Kidney tubule cell (primary cell): ENCODE measurements at places on chromosomes 5 and 9.
A peak's percentile ranks its signal among the peaks of the same experiment; 100 is the strongest.

DNA sequence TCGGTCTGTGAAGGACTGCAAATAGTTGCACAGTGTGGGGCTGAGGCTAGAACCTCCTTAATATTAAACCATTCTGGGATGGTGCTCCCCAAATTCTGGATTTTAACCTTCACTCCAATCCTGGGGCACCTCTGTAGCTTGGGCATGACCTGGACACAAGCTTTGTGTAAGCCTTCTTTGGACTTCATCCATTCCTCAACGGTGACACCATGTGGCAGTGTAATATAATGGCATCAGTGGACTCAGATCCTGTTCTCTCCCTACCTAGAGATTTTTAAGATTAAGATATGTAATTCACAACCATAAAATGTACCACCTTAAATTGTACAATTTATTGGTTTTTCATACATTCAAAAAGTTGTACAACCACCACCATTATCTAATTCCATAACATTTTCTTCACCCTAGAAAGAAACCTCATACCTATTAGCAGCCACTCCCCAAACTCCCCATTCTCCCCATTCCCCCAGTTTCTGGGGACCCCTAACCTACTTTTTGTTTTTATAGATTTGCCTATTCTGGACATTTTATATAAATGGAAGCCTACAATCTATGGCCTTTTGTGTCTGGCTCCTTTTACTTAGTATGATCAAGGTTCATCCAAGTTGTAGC lies 4.8 kb upstream of the PLGRKT start:
- DNase-seq, result peak; percentile 76

- DNase-seq, result no peak
Observed at GRCh38 chr9:14782286-14783051, 59.9 kb upstream of the CER1 start.

DNA sequence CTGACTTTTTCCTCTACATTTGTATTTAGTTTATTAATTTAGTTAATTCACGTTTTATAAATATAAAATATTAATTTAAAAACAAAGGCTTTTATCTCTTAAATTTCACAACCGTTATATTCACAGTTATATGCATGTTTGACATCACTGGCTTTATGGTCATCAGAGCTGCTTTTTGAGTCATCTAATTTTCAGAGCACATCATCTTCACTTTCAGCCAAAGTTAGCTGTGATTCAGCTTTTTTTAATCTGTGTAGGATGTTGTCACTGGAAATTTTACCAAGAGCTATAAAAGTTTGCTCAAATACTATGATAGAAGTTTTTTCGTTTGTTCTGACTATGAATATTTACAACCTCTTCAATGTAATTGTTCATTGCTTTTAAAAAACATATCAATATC lies 12.4 kb downstream of the CDC37L1 start:
- no peak for DNase-seq

DNA sequence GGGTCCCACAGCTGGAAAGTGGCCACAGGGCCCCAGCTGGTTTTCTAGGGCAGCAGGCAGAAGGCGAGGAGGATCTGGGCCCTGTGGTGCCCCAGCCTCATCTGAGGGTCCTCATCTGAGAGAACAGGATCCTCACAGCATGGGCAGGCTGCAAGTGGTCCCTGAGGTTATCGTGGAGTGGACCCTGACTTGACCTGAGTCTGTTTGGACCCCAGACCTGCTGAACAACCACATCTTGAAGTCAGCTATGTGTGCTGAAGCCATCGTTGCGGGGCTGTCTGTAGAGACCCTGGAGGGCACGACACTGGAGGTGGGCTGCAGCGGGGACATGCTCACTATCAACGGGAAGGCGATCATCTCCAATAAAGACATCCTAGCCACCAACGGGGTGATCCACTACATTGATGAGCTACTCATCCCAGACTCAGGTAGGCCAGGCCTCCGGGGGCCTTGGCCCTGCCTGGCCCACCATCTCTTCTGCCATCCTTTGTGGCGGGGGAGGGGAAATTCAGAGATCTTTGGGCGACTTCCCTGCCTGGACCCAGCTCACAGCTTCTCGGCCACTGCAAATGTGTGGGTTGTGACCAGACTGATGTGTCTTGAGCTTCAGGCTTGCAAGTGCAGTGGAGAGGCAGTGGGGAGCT lies 24.0 kb downstream of the TGFBI start:
- no peak for DNase-seq

DNA sequence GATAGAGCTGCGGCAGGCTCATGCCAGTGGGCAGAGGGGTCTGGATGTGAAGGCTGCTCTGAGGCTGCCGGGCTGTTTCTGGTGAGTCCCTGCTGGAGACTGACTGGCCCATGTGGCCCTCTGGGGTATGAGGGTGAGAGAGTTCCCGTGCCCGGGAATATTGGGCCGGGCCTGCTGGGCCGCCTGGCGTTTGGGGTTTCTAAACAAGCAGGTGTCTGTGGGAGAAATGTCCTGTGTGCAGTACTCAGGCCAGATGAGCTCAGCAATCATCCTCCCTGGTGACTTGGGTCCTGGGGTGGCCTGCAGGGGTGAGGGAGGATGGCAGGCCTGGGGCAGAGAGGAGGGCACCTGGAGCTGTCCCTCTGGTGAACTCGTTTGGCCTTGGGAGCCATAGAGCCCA lies 74.9 kb downstream of the MACROH2A1 start:
- no peak for DNase-seq
